Muscle of arm (tissue), 14 donors: ENCODE measurements at places on chromosomes 12 and 14.

DNA sequence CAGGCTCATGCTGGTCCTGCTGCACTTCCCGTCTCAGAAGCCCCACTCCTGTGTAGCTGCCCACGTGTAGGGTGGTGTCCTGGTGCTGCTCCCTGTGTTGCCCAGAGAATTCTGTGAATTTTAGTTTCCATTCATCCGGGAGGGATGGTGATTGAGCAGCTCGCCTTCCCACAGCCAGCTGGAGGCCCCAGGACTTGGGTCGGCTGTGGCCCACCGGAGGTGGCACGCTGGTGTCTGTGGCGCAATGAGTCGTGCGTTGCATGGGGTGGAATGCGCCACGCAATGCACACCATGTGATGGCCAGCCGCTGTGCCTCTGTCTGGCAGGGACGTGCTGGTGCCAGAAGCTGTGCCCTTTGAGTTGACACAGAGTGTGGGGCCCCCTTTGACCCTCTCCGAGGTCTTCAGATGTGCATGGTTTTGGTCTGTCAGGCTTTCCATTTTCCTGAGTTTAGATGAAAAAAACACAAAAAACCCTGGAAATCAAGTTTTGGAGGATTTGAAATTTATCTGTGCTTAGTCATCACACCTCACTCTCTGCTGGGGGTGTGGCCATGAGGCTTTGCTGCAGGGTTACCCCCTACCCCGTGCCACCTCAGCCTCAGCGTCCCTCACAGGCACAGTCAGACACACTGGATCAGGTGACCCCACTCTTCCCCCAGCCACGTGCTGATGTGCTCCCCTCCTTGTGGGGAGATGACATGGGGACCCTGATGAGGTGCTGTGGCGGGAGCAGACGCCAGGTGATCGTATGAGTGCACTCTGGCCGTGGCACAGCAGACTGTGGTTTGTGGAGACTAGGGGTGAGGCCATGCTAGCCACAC, 64.6 kb downstream of the EP400 start:
- no peak for DNase-seq

- peak; percentile 63 for DNase-seq
Observed at GRCh38 chr14:81169711-81170103, 51.1 kb downstream of the GTF2A1 start.

DNA sequence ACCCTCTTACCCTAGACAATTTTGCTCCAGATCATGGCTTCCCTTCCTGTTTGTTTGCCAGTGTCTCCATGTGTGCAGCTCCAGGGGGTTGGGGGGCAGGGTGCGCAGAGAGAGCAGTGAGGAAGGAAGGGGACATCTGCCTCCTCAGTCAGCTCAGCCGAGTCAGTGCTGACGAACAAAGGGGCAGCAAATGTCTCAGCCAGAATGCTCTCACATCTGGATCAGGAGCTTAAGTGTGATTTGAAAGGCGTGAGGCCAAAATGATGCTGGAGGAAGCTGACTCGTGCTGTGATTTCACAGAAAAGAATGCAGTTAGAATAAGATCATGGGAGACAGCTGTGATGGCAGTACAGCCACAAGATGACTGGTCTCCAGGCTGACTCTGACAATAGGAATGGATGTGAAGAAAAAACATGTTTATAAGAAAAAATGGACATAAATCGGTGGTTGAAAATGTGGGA, 27.1 kb upstream of the CDK17 start:
- peak; percentile 89 for DNase-seq

DNA sequence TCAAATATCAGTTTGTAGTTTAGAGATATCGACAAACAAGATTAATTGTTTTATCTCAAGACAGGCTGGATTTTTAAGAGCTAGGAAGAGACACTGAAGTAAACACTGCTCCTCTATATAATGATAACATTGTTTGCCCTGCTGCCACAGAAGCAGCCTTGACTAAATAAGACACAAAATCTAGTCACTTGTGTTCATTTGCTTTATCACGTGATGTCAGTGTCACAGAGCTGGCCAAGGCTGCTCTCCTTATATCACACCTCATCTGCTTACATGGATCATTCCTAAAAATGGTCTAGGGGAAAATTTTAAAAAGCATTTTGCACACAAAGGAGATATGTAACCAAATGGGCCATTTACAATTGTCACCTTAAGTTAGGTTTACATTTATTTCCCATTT, 64.1 kb downstream of the SOX5 start:
- no peak for DNase-seq

DNA sequence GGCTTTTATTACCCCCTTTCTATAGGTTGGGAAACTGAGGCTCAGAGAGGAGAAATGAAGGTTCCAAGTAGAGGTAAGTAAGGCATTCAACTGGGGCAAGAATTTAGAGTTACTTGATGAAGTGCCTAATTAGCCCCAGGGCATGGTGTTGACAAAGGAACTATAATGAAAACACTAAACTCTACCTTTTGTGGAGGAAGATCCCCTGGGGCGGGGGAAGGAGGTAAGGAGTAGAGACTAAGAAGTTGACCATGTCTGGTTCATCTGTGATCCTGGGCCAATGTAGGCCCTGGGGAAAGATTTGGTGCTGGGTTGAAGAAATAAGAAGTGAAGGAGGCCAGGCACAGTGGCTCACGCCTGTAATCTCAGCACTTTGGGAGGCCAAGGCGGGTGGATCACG, 16.2 kb upstream of the COX6A1 start:
- no peak for DNase-seq

DNA sequence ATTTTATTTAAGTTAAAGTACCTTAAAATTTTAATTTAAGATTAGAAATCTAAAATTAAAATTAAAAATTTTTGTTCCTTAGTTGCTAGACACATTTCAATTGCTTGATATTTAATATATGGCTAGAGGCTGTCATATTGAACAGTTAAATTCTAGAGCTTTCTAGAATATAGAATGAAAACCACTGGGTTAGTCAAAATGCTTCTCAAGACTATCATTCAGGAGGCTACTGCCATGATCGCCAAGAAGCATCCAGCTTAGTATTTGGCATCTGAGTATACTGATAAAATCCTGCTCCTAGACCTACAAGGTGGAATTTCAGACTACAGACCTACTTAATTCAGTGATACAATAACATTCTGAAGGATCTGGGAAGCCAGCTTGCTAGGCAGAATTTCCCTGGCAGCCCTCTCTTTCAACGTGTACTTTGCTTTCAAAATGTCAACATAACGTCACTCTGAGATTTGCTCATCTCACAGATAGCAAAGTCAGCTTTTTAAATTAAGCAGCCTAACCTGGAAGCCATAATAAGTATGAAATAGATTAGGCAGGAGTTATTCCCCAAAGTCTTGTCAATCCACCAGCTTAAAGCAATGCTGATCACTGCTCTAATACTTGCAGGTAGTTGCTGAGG, 525.8 kb downstream of the FSCB start:
- DNase-seq, result no peak

- peak; percentile 98 for DNase-seq
Observed at GRCh38 chr12:25195056-25195971, at the start of the genes DNAI7 and ETFRF1. Gene DNAI7 (minus strand): TSS chr12:25195160. CDS start chr12:25195078, 82 bp downstream. Gene ETFRF1 (plus strand): TSS chr12:25195237. CDS start chr12:25203957, 8,720 bp downstream.

GRCh38 chr12:89029961-89030360, 322.3 kb downstream of the DUSP6 start:
- no peak for DNase-seq

DNA sequence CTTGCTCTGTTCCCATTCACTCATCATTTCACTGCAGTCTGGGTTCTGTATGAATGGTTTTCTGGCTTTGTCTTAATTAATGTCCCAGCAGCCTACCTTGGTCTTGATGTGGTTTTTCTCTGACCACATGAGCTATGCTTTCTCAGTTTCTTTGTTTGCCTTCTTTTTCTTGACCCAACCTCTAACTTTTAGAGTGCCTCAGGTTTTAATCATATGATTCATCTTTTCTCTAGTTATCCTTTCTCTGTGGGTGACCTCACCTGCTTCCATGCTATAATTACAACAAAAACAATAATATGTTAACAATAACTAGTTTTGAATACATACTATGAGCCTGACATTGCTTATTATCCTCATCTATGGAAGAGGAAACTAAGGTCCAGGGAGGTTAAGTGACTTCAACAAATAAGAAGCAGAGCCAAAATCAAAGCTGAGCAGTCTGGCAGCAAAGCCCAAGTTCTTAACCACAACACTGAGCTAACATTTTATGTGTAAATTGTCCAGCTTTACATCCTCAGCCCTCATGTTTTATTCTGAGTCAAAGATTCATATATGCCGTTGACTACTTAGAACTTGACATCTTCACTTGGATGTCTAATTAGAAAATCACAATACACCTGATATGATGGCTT, 4.7 kb upstream of the EPYC start:
- no peak for DNase-seq

GRCh38 chr12:113120670-113121370, 14.7 kb downstream of the RASAL1 start:
- no peak for DNase-seq

GRCh38 chr12:111111681-111112080, 191.3 kb upstream of the MYL2 start:
- no peak for DNase-seq

DNA sequence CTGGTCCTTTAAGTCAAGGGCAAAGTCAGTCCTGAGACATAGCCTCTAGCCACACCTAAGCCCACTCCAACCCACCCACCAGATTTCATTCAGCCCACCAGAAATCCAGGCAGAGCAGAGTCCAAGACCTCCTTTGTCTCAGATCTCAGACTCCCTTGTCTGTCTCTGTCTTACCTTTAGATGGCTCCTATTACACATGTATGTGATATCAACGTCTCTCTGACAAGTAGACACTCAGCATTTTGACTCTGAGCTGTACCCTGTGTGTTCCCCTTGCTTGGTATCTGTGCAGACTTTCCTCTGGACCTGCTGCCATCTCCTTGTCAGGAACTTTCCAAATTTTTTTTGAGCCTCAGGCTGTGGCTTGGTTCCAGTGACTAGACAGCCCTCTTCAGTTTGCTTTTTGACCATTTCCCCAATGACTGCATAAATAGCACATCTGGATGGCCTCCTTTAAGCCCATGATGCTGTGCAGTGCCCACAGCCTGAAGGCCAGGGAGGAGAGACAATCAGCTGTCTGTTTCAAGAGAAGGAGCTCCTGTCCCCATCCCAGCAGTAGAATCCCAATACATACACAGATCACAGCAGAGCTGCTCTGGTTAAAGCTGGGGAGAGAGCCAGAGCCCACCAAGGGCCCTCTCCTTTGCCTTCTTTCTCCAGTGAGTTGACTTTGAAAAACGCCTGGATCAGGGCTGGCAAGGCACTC, 7.0 kb downstream of the POU6F1 start:
- no peak for DNase-seq

DNA sequence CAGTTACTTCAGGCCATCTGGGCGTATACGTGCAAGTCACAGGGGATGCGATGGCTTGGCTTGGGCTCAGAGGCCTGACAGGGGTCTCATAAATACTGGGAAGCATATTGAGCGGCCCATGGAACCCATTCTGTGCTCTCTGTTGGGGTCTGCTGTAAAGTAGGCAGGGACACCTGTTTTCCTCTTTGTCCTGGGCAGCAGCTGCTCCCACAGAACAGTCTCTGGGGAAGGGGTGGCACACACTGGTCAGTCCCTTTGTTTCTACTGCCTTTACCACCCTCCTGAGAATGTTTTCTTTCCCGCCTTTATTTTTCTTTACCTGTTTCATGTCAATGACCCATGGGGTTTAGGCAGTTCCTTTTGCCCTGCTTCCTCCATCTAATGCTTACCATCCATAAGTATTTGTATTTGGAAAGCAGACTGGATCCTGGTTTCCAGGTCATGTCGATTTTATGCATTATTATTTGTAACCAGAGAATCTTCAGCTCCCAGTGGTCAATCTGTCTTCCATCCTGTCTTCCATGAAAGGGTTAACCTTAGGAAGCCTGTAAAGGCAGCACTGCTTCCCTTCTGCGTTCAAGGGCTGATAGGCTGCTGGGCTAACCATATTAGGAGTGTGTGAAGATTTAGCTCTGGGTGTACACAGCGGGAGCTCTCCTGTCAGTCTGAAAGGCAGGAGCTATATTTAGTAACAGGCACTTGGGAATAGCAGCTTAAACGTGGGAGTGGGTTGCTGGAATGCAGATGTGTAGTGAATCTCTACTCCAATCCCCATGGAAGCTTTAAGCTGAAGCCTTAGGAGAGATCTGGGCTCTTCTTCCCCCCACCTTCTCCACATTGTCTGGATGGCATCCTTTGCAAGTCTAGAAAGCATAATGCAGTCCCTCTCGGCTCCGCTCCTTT, 124.0 kb downstream of the DYRK2 start:
- no peak for DNase-seq

DNA sequence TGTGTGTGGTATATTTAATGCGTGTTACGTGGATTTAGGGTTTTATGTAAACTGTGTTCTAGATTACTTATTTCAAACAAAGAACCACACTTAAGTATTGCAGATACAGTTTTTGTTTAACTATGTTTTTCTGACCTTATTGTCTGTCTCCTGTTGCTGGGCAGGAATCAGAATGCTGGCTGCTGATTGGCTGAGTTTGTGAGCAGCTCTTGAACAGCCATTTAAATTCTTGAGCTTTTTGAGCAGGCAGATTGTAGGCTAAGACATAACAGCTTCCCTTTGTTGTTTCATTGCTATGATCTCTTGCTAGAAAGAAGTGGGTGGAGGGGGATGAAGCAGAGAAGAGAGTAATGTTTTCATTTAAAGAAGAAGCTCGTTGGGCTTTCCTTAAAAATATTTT, 52.2 kb downstream of the ATF7IP start:
- no peak for DNase-seq

GRCh38 chr12:128521981-128522380, 255.0 kb downstream of the TMEM132C start:
- DNase-seq, result no peak

DNA sequence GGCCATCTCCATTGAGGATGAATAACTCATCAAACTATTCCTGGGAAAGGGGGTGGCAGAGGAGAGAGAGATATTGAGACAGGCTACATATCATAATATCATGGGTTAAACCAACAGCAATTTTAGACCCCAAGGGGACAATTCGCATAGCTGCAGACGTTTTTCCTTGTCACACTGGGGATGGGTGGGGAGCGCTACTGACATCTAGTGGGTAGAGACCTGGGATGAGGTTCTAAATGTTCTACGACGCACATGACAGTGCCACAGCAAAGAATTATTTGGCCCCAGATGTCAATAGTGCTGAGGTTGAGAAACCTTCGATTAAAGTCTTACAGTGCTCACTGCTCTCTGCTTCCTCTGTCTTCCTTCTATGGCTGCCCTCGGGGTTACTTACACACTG, 425.6 kb downstream of the NRXN3 start:
- no peak for DNase-seq

DNA sequence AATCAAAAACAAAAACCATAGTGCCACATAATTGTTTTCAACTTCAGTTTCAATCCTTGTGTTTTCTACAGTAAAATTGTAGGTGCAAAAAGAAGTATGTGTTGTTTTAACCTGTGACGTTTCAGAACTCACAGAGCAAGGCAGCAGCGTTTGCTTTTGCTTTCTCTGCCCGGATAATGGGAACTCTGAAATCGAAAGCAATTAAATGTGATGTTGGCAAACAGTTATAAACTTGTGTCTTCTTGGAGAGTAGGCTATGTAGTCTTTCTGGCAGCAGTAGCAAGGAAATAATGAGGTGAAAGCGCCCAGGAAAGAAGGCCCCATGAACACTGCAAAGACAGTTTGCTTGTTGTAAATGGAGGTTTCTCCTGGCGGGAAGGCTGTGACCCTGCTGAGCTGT, 39.1 kb downstream of the FNTB start:
- no peak for DNase-seq

GRCh38 chr12:16499611-16500010, 106.4 kb downstream of the LMO3 start:
- no peak for DNase-seq
